Right forelimb (tissue), 1 donor: ENCODE measurements at places on chromosomes 4 and X.

DNA sequence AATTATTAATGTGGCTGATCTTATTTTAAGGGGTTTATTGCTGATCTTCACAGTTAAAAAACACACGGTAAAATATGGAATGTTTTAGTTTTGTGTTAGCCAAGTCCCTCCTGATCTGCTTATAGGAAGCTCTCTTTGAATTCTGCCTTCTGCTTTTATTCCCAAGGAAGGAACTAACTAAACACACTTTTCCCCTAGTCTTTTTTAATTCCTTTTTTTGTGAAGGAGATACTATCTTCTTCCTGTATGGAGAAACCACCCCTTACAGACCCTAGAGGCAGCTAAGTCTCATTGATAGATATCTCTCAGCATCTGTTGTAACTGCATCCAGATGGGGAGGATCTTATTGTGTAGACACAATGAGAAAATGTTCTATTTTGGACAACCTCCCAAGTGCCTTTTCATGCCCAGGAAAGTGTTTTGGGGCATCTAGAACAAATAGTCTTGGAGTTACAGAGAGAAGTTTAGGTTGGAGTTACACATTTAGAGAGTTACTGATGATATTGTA is 64.4 kb downstream of the AFF1 start:
- no peak for DNase-seq

DNA sequence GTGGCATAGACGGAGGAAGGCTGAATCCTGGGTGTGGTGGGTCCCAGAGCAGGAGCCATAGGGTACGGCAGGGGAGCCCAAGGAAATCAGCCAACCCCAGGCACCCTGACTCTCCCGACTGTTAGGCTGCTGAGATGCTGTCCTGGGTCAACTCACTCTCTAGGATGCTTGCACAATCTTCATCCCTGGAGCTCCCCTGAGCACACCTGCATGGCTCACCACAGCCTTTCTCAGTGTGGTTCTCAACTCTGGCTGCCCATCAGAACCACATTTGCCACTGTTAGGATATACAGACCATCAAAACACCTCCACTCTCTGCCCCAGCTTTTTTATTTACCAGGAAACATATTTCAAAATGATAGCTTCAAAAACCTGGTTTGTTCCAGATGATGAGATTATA is 236.3 kb downstream of the FBXW7 start:
- no peak for DNase-seq

DNA sequence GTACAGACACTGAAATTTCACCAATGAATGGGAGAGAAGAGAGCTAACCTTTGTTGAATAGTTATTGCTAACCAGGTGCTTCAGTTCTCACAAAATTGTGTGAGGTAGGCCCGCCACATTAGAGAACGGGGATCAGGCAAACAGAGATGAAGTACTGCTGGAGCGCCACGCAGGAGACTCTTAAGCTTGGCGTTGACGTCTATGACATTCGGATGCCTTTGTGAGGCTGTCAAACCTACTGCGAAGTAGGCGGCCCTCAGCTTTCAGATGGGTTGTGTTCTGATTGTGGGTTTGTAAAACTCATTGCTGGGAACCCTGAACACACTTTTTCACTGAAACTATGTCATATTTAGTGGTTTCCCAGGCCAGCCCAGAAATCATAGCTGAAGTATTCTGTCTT is 173.6 kb downstream of the CBR4 start:
- DNase-seq = no peak

GRCh38 chr4:5799406-5799805 is 88.4 kb downstream of the EVC start:
- no peak for DNase-seq

- DNase-seq = no peak
These were observed 540.0 kb upstream of the NR3C2 start for GRCh38 chr4:148982200-148982599.

DNA sequence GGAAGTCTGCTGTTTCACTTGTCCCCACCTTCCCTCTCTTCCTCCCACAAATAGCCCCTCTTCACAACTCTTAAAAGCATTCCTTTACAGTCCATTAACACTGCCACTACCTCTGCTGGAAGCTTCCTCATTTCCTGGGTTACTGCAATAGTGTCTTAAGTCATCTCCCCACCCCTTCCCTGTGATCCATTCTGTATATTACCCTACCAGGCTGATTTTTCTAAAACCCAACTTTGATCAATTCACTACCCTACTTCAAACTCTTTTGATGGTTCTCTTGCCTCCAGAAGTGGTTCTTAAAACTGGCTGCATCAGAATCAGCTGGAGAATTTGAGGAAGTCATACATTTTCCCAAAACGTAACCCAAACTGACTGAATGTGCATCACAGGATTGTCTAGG is 8.8 kb upstream of the XIAP start:
- DNase-seq = no peak

DNA sequence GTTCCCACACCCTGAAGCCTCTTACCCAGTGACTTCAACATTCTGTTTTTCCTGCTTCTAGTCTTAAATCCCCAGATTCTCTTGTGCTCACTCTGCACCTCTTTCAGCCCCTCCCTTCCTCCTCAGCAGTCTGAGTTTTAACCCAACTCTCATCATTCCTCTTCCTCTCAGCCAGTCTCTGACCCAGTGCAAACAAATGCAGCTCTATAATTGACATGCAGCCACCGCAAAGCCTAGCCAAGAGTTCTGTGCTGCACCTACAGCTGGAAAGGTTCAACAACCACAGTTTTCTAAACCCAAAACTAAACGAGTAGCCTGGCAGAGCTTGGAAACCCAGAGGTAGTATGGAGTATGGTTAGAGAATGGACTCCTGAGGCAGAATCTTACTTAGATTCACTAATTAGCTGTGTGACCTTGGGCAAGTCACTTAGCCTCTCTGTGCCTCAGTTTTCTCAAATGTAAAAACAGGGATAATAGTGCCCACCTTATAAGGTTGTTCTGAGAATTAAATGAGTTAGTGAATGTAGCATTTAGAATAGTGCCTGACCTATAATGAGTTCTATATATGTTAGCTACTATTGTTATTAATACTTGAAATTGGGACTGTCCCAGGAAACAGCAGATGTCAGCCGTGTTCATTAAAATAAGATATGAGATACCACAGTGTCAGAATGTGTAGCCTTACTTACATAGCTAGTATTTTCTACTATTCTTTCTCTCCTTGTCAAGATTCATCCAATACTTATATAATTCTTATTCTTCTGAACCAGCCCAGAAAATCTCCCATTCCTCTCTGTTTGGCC is 3.5 kb downstream of the TMEM154 start:
- no peak for DNase-seq

DNA sequence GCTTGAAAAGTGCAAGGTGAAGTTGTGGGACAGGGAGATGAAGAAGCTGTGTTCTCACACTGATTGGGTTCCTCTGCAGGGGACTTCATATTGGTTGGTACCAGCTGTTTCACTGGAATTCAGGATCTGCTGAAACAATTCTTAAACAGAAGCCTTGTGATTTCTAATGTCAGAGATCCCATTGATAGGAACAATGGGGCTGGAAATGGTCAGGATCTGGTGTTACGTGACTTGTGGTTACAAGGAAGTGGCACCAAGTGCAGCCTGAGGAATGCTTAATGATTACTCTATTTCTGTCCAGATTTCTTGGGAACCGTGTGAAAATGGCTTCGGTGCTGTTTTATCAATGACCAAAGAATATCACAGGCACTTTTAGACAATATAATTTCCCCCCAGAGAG is 68.1 kb downstream of the MOSPD2 start:
- no peak for DNase-seq

DNA sequence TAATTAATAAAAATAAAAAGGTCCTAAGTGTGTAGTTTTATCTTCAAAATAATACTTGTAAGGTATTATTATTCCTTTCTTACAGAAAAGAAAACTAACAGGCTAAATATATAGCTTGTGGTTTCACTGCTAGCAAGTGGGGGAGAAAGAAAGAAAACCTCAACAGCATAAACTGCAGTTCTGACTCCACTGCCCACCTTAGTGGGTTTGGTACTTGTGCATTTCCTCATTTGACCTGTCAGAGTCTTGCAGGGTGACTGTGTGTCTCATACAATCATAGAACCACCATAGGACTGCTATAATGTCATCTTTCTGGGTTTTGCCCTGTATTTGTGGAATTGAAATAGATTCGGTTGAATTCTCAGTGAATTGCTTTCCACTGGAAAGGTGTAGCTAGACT is 94.7 kb upstream of the PUDP start:
- no peak for DNase-seq

- DNase-seq = no peak
These were observed 50.6 kb downstream of the SYNPO2 start for GRCh38 chr4:118939169-118939783.

DNA sequence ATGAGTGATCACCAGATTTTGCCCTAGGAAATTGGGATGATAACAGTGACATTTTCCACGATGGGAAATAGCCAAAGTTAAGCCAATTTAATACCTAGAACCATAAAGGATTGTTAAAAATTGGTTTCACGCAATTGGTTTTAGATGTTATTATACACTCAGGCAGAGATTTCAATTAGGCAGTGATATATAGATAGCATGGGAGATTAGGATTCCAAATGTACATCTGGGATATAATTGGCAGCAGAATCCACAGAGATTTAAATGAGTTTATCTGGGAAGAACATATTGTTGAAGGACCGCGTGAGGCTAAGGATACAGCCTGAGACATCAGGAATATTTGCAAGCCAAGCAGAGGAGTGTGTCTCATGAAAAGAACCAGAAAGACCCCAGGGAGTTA is 351.6 kb downstream of the GPM6A start:
- no peak for DNase-seq

DNA sequence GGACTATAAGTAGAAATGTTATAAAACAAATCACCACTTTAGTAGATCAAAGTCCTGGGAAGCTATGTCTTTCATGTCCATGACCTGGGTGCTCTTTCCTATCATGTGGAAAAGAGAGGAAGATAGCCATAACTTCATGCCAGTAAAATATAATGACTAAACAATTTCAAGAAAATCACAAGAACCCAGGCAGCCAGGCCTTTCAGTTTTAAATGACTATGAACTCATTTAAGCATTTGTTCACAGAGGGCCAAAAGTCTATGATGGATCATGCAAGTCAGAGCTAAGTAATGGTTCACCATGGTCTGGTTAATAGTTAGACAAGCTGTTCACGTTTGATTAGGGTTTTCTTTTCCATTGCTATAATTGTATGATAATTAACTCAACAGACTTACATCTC is 155.8 kb downstream of the PPARGC1A start:
- DNase-seq = no peak

DNA sequence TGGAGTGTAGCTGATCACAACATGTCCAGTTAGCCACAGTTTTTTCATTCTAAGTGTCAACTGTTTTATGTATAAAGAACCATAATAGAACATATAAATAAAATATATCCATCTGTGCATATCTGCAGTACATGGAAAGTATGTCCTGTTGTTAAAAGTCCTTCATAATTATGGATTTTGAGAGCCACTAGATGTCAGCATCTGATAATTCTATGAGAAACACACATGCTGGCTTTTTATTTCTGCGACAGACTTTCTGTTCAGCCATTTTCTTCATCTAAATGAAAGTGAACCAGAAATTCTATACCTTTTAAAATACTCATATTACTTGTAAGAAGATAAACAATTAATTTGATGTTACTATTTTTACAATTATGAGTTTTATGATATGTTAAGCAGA is 251.5 kb downstream of the GPM6A start:
- DNase-seq = no peak

GRCh38 chr4:101960431-101960830 is 169.9 kb downstream of the BANK1 start:
- DNase-seq = no peak

GRCh38 chrX:109858602-109859341 is 125.7 kb upstream of the ACSL4 start:
- DNase-seq = no peak

- DNase-seq = no peak
These were observed 16.5 kb downstream of the DHRSX start for GRCh38 chrX:2484256-2484655.

- DNase-seq = no peak
These were observed 2.0 kb upstream of the DDX3X start for GRCh38 chrX:41332005-41332404.

- no peak for DNase-seq
These were observed 344.7 kb upstream of the PABPC4L start for GRCh38 chr4:134546279-134546678.

- peak; percentile 61 for DNase-seq
These were observed 488.9 kb upstream of the FAT1 start for GRCh38 chr4:187212446-187213080.

GRCh38 chr4:56689201-56689969 is 8.3 kb upstream of the HOPX start:
- no peak for DNase-seq

DNA sequence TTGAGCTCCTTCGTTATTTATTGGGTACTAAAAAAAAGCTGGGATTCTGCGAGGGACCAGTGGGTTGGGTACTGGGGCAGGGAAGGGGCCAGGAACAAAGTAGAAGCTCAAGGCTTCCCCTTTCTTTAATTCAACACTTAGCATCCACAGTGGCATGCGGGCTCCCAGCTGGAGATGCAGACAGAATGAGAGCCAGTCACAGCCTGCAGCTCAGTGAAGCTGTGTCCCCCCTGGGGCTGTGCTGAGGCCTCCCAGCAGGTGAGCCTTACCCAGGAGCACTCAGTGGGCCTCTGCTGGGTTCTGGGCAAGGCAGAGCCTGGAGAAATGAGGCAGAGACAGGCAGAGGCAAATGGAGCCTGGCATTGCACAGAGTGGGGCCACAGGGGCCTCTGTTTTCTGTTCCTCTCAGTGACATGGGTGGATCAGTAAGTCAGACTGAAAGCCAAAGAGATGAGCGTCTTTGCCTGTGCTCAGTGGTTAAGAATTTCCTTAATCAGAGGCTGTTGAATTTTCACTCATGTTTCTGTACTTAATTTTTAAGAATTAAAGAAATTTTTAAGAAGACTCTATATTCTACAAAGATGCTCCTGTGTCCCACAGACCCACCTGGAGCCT is 181.4 kb upstream of the RBPJ start:
- no peak for DNase-seq

GRCh38 chr4:4308800-4309441 is 18.9 kb downstream of the ZBTB49 start:
- no peak for DNase-seq

- no peak for DNase-seq
These were observed 20.2 kb upstream of the PITX2 start for GRCh38 chr4:110643096-110643495.

- DNase-seq = no peak
These were observed 386.1 kb upstream of the HS3ST1 start for GRCh38 chr4:11814758-11815157.

- DNase-seq = no peak
These were observed 23.4 kb upstream of the STBD1 start for GRCh38 chr4:76282941-76283689.

GRCh38 chrX:153491918-153492317 is 2.9 kb upstream of the BGN start:
- DNase-seq = no peak

DNA sequence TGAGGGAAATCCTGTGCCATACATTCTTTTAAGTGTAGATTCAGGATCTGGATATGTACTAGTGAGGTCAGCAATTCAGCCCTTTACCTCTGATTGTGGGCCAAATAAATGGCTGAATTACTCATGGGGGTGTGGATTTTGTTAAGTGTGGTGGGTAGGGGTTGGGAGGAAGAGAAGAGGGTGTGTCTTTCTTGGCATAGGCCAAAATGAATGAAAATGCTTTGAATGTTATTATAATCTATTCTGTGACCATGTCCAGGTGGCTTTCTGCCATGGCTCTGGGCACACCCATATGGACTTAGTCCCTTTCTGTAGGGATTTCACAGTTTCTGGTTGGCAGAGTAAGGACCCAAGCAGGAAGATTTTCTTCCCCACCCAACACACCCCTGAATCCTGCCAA is 244.3 kb downstream of the CBR4 start:
- no peak for DNase-seq
